Effector CD4-positive, alpha-beta T cell (primary cell): ENCODE measurements at places on chromosomes 12 and 14.

DNA sequence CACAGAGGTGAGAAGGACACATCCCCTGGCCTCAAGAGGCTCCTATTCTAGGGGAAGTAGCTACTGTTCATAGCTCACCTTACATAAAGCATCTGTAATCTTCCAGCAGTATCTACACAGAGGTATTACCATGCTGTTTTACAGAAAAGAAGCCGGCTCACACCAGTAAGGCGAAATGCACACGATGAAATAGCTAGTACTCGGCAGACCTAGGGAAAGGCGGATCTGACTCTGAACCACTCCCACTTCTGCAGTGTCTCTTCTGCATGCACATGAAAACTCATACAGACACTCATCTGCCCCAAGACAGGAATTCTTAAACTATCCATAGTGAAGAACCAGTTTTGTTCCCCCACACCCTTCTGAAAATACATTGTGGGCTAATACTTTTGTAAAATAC, 73.6 kb downstream of the IQSEC3 start:
- DNase-seq: no peak

GRCh38 chr12:113263431-113263963, 42.2 kb downstream of the TPCN1 start:
- DNase-seq: no peak

DNA sequence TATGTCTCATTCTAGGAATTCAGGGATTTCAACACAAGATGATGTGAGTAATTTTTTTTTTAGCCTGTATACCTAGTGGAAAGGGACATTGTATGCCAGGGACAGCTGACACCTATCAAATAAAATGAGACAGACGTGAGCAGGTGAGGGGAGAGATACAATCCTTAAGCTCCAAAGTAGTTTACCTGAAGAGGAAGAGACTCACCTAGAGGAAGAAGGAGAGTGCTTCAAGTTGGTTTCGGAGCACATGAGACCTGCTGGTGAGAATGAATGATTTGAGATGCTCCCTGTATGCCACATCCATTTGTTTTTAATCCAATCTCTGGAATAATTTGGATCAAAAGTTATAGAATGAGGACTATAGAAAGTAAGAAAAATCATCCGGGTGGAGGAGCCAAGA, 915.4 kb upstream of the FBXO33 start:
- DNase-seq: no peak

DNA sequence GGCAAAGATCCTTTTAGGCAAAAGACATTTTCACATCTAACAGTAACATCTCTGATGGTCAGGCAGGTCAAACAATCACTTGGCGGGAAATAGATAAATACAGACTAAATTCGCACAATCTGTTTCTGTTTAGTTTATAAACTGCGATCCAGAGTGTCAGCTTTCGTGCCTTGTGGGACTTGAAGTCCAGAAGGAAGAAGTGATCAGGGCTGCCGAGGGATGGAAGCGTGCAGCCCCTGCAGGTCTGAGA, 245 bp upstream of the BRMS1L start:
- no peak for DNase-seq

GRCh38 chr12:77724367-77724957, 106.2 kb upstream of the NAV3 start:
- no peak for DNase-seq

GRCh38 chr14:95504135-95505029, 12.1 kb downstream of the SYNE3 start:
- no peak for DNase-seq

DNA sequence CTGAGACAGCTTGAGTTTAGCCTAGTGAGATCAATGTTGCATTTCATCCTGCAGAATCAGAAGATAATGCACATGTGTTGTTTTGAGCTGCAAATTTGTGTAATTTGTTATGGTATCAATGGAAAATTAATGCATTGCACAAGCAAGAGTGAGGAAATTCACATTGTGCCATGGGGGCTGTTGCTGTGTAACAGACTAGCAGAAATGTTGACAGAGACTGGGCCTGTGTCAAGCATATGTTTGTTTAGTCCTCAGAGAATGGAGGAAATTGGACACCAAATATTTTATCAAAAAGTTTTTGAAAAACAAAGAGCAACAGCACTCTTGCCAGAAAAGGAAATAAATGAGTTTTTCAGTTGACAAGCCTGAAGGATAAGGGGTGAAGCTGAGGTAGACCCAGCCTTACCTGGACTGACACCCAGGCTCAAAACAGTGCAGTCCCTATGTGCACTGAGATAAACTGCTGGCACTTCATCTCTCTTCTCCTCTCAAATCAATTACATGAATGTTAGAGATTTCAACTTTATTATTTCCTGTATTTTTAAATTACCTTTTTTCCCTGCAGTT, 1150.0 kb downstream of the FSCB start:
- DNase-seq: no peak

DNA sequence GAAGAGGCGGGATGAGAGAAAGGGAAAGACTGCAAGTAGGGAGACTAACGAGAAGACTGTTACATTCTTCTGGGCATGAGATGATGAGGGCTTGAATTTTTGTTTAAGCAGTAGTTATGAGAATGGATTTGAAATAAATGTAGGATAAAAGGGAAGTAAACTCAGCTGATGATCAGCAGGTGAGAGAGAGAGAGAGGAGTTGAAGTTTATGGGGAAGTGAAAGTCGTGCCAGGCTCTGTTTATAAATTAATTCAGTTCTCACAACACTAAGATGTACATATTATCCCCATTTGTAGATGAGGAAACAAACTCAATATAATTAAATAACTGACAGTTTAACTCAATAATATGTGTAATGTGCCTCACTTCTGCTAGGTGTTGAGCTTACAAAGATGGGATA, 170.0 kb upstream of the RMST start:
- DNase-seq: no peak

GRCh38 chr12:123488539-123489230, 30.7 kb downstream of the SNRNP35 start:
- DNase-seq: no peak

DNA sequence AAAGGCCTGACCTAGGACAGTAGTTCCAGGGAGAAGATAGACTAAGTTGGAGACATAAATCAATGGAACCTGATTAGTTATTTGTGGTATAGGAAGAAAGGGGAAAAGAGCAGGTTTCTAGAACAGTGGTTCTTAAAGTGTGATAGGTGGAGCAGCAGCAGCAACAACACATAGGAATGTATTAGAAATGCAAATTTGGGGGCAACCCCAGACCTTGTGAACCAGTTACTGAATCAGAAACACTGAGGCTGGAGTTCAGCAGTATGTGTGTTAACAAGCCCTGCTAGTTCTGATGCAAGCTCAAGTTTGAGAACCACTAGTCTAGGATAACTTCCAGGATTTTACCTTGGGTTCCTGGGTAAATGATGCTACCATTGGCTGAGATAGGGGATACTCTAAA, 308.7 kb downstream of the EMP1 start:
- no peak for DNase-seq

- no peak for DNase-seq
These were observed 61.8 kb downstream of the SDR9C7 start for GRCh38 chr12:56872366-56872765.

GRCh38 chr12:130162745-130163460, 639 bp downstream of the FZD10 start:
- DNase-seq: no peak

- DNase-seq: no peak
These were observed 132.6 kb downstream of the ITPR2 start for GRCh38 chr12:26700430-26700829.

DNA sequence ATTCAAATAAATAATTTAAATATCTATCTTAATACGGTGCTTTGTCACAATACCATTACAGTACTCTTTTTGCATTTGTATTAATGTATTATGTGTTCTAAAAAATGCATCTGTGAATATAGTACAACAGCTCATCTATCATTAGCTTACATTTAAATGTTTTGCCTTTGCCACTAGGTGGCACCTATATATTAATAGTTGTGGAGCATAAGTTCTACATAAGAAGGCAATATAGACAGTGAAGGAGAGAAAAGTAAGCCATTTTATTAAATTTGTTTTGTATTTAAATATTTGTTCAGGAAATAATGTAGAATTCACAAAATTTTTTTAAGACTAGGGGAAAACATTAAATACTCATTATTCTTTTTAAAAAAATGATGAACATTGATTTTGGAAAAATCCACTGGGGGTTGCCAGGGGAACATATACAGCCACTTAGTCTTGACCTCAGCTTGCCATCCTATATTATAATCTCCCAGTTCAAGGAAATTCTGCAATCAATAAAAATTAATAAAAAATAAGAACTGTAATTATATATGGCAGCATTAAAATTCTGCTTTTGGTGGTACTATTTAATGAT, 9.8 kb downstream of the CCER1 start:
- DNase-seq: no peak

- DNase-seq: no peak
These were observed 341.5 kb upstream of the TMPO start for GRCh38 chr12:98173773-98174427.

DNA sequence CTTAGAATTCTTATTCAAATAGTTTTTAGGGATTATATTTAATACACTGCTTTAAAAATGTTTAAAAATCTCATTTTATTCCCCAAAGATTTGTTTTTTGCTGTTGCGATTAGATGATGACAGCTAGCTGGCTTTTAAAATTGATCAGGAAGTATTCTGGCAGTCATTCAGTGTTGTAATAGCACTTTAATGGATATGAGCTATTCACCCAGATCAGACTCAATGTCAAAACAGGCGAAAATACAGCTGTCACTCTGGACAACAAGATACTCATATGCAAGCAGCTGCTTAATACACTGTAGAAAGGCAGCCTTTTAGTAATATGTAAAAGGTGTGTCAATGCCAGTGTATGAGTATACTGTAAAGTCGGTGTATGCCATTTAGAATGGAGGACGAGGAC, 91.7 kb downstream of the NPAS3 start:
- DNase-seq: no peak

- no peak for DNase-seq
These were observed 1.8 kb upstream of the FIGNL2 start for GRCh38 chr12:51850081-51850964.

- no peak for DNase-seq
These were observed 30.8 kb downstream of the TMTC3 start for GRCh38 chr12:88172844-88173407.

- peak; percentile 44 for DNase-seq
These were observed 426.5 kb upstream of the OR4E1 start for GRCh38 chr14:22099942-22100763.

DNA sequence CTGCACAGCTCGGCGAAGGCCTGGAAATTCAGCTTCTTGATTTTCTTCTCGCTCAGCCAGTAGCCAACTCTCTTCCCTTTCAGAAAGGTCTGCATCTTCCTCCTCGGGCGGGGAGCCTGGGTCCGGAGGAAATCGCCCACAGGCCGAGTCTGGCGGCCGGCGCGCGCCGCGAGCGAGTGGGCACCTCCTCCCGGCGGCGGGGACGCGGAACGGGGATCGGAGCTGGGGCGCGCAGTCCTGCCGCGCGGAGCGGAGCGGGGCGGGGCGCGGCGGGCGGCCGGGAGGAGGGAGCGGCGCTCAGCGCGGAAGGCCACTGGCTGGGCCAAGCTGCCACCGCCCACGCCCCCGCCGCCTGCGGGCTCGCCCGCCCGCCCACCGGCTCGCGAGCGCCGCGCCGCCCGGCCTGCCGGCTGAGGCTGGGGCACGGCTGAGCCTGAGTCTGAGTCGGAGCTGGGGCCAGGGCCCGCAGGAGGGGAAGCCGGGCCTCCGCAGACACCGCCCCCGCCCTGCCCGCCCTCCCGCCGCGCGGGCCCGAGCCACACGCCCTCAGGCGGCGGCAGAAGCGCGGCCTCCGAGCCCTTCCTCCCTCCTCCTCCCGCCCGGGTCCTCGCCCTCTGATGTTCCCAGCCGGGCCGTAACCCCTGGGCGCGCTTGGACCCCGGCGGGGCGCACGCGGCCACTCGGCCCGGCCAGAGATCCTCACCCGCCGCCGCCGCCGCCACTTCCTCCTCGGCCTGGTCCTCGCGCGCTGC, 480 bp downstream of the ITPK1 start:
- peak; percentile 71 for DNase-seq

DNA sequence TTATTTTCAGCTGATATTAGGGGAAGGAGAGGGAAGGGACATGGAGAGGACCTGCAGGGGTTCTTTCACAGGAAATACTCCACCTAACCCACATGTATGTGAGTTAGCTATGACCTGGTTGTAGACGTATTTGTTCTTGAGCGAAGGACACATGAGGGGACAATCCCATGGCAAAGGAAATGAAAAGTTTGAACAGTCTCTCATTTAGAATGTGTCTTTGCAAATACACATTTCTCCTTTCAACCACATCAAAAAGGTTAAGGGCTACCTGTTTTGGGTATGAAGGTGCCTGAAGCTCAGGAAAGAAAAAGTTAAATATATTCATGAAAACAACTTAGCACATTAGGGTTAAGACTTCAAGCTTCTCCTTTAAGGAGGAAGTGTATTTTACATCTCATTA, 7.4 kb downstream of the PYGL start:
- no peak for DNase-seq

GRCh38 chr12:88743946-88744685, 163.8 kb upstream of the KITLG start:
- DNase-seq: no peak

DNA sequence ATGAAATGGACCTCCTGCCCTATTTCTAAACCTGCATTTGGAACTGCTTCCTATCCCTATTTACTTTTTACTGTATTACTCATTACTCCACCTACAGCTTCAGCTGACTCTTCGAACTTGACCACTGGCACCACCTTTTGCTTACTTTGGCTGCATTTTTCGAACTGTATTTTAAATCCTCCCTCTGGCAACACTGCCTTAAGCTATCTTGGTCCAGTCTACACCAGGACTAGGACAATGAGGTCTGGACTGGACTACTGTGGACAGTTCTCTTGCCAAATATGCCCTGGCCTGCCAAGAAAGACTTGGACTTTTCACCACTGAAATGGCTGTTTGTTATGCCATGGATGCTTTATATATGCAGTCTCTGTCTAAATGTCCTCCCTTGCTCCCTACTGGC, 328.1 kb downstream of the BTG1 start:
- DNase-seq: no peak

DNA sequence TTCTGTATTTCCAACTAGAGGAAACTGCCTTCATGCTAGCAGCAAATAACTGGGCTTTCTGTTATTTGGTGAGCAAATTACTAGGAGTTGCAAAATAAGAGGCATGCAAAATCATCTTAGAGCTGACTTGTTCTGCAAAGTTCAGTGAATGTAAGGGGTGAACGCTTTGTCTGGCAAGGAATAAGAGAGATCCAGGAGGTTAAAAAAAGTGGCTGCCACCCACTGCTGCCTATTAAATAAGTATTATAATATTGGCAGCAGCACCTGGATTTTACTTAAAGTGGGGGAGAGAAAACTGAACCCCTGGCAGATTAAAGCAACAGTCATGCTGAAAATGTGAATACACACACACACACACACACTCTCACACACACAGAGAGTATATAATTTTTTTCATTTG, 557.0 kb downstream of the FLRT2 start:
- DNase-seq: no peak

GRCh38 chr14:56561606-56562005, 18.0 kb upstream of the TMEM260 start:
- no peak for DNase-seq

GRCh38 chr14:81162941-81163340, 57.8 kb downstream of the GTF2A1 start:
- no peak for DNase-seq

- DNase-seq: no peak
These were observed 85.5 kb upstream of the EGLN3 start for GRCh38 chr14:34036319-34036766.

GRCh38 chr14:106802413-106803364, 1276.3 kb downstream of the TMEM121 start:
- no peak for DNase-seq
